ENCODE measurements at places on chromosomes 16 and 17.

DNA sequence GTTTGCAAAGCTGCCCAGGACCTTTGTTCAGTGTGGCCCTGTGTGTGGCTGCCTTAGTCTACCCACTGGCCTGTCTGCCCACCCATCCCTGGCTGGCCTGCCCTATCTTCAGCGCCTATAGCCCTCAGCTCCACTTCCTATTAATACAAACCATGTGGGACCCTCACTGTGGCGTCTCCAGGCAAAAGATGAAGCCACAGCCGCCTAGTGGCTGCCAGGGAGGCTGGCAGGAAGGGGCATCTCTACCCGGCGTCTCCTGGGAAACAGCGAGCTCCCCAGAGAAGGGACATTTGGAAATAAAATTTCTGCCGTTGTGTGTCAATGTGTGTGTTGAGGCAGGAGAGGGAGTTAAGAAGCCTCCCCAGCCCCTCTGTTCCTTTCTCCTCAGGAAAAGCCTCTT, 31.5 kb downstream of the NEUROD2 start:
- no peak for DNase-seq

- DNase-seq = no peak
These were observed 14.3 kb downstream of the MNT start for GRCh38 chr17:2386400-2387085.

GRCh38 chr16:12084436-12084835, 107.9 kb downstream of the SNX29 start:
- no peak for DNase-seq

- DNase-seq = no peak
These were observed 14.9 kb upstream of the ARL6IP1 start for GRCh38 chr16:18816286-18816685.

GRCh38 chr16:15913046-15913698, 24.8 kb upstream of the CEP20 start:
- DNase-seq = no peak
